GM12864 (cell line): ENCODE measurements at places on chromosomes 2 and 18.

- DNase-seq: no peak
These were observed 75.5 kb upstream of the ODC1 start for GRCh38 chr2:10523406-10524189.

DNA sequence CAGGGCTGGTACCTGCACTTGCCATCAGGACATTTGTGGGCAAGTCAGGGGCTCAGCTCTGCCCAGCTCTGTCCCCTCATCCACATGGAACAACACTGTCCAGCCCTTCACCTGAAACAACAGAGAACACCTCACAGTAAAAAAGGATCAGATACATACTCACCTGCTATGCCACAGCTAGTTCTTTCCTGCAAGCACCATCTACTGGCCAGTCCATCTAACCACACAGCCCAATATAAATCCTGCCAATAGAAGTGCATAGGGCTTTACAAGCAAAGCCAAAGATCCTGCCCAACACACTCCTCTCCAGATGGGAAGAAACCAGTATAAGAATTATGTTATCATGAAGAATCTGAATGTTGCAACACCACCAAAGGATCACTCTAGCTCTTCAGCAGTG lies 52.2 kb upstream of the GALNT13 start:
- DNase-seq: no peak

GRCh38 chr2:45669032-45669486 lies 17.6 kb downstream of the PRKCE start:
- DNase-seq: no peak

GRCh38 chr2:200422071-200422470 lies 87.8 kb downstream of the KCTD18 start:
- no peak for DNase-seq

- DNase-seq: no peak
These were observed 377.7 kb upstream of the ST6GAL2 start for GRCh38 chr2:107263628-107264027.
